ENCODE measurements at places on chromosomes 11 and 22.

DNA sequence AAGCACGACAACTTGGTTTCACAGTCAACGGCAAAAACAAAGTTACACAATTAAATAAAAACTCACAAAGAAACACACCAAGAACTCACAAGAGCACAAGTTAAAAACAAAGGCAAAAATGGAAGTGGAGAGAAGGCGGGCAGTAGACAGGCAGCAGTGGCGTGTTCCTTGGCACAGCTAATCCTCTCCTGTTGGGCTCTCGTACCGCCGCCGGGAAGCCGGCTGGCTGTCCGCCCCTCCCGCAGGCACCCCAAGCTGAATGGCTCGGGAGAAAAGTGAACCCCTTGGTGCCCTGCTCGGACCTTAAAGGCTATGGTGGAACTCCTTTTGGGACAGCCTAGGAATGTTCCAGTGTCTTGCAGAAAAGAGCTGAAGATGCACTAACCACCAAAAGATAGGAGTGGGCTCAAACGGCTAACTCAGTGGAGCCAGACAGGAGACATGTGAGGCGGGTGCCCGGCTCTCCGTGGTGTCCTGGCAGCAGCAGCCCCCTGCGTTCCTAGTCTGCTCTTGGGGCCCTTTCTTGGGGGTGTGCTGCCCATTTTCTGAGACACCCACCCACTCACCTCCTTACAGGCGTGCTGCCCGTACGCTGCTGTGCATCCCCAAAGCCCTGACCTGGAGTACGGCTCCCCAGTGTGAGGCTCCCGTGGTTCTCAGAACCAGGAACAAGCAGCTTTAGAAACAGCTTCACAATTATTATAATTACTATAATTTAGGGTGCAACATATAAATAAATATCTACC lies 86.1 kb upstream of the BID start:
- no peak for DNase-seq

DNA sequence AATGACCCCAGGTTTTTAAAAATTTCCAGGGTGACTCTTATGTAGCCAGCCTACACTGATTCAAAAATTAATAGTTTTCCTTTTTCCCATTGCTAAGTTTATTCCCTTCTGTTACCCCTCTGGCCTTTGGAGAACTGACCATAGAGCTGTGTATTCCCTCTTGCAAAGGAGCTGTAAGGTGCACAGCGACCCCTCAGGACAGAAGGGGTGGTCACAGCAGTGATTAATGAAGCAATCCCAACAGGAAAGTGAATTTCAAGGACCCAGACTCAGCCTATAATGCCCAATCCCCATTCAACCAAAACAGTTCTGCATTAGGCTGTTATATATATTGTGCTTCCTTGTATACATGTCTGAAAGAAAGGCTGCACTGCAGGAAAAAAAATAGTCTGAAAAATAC lies 147.1 kb downstream of the WT1 start:
- DNase-seq, result no peak

DNA sequence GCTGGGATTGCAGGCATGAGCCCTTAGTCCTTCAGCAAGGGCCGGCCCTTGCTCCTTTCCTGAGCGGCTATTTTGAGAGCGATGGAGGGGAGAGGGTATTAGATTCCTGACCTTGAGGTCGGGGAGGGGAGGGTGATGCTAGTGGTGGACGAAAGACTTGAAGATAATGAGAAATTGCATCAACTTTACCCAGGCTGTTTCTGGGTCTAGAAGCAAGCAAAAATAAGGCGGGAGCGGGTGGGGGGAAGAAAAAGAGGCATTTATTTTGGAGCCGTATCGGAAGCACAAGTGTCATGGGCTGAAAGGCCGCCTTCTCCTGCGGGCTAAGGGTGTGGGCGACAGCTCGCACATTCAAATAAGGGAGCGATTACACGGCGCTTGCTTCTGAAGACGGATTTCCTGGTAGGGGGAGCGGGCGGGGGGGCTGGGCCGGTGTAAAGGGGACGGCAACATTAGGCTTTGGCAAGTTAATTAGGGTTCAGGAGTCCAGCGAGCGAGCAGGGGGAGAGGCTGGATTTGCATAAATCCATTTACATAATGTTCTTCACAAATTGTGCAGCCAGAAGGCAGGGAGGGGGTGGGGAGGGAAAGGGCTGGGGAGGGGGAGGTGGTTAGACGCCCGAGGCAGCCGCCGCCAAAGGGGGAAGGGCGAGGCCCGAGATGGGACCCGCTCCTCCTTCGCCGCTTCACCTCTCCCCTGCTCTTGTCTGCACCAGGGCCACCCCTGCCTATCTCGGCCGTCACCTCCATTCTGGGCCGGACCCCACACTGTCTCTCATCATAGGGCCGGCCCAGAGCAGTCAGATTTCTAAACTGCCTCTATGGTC lies 245.9 kb downstream of the MIAT start:
- no peak for DNase-seq

DNA sequence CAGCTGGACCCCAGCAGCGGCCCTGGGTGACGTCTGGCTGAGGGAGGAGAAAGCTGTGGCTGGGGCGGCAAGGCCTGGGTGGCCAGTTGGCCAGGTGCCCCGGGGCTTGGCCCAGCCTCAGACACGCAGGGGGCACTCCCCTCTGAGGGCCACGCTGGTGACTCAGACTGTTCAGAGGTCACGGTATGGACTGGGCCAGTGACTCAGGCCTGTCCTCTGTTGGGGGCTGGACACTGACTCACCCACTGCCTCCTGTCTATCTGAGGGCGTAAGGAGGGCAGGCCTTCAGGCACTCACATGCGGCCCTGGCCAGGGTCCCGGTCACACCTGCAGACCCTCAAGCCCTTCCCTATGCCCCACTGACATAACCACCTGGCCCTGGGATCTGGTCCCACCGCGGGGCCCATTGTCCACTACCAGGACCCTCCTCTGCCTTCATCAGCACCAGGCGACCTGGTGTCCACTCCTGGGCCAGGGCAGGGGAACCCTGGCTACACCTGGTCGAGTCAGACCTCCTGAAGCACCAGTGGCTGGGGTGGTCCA lies 3.7 kb upstream of the MUC5AC start:
- no peak for DNase-seq

- DNase-seq, result no peak
Measured at GRCh38 chr11:96905663-96906062, 515.9 kb downstream of the JRKL start.

- no peak for DNase-seq
Measured at GRCh38 chr11:35932681-35933319, 11.1 kb upstream of the LDLRAD3 start.
